ENCODE measurements at places on chromosomes 2 and 18.
A peak's percentile ranks its signal among the peaks of the same experiment; 100 is the strongest.

DNA sequence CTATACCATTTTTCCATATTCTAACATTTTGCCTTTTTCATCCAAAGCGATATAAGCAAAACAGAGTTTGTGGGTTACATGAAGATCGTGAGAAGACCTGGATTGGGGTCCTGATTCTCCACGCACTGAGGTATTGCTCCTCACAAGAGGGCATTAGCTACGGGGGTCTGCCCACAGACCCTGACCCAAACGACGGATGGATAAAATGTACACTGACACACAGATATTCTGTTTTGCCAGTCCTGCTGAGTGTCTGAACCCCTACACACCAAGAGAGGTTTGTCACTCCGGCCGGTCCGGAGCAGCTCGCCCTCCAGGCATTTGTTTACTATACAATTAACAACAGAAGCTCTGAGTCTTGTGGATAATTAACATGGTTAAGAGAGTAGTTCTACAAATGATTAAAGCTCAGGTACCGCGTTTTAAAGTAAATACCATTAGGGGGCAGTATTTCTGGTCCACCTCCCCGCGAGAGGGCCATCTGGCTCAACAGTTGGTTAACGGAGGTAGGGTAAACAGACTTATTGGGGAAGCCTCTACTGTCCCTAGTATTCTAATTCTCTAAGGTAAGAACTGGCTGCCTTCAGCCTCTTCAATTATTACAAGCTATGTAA is 28.4 kb downstream of the SCYGR8 start:
- DNase-seq, result no peak

DNA sequence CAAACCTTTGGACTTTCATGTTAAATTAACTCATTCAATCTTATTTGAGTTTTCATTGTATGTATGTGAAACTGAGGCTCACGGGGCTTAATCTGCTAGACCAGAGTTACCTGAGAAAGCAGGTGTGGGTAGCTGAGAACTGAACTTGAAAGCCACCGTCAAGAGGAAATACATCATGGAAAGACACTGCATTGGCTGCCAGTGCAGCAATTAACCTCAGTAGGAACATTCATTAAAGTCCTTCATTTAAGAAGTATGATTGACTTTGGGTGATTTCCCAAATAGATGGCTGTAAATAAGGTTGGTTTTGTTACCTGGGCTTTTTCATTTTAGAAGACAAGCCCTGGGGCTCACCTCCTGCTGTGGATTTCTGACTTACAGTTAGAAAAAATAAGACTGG is 36.5 kb upstream of the MGAT5 start:
- no peak for DNase-seq

DNA sequence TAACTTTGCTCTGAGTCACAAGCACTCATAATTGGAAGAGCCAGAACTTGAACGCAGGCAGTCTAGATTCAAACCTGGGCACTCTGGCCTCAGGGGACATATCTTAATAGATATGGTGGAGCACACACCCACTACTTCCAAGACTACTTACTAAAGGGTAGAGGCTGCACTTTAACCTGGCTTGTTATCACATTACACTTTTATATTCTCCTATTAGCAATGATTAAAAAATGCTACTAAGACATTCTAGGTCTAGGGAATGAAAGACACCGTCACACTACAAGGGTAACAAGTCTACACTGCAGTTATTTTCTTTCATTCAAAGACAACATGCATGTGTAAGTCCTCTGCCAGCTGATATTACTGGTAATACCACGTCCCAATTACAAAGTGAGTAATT is 258.8 kb downstream of the ZNF521 start:
- no peak for DNase-seq

DNA sequence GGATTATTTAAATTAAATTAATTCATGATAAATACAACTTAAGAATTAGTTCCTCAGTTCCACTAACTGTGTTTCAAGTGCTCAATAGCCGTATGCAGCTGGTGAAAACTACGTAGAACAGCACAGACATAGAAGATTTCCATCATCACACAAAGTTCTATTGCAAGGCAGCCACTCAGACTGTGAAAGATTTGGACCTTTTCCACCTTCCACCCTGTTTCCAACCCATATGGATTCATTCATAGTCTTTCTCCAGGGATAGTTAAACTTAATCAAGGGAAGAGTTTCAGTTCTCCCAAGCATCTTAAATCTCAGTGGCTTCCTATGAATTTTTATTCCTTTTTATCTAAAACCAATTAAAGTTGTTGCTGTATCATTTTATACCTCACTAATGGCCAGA is 2030.8 kb downstream of the SUCLG1 start:
- DNase-seq, result no peak

DNA sequence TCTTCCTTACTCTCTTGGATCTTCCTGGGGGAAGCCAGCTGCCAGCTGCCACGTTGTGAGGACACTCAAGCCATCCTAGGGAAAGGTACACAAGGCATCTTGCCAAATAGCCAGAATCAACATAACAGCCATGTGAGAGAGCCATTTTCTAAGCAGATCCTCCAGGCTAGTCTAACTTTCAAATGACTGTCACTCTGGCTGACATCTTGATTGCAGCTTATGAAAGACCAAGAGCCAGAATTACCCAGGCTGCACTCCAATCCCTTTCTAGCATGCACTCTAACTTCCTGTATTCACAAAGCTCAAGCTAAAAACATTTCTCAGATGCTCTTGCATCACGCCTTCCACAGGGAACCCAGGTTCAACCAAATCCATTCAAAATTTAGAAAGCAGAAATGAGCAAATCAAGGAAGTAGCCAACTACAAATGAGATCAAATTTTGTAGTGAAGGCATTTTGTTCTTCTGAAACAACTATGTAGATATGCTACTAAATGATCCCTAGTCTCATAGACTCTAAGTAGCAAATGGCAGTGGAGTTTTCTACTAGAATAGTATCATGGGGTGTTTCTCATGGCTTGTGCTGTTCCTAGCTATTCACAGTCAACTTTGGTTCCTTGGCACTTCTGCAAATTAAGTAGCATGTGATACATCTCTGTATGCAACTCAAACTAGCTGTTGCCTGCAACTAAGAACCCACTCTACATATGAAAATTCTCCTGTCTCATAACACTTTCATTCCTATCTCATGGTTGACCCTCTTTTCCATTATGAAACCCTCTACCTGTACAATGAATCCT is 281.9 kb downstream of the ZEB2 start:
- DNase-seq, result no peak

DNA sequence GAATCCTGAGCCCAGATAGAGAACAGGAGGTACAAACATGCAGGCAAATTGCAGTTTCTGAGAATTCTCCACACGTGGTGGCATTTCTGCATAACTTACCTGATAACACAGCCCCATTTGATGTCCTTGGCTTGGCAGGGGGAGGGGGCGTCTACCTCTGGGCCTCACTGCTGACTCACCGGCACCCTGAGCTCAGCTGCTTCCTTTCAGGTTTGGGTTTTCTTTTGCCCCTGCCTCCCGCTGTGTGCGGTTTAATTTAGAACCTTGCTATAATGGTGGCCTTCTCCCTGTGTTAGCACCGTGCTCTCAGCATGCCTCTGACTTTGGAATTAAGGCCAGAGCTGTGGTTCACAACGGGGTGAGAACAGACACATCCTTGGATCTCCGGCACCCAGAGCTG is 4.4 kb downstream of the CTIF start:
- no peak for DNase-seq

DNA sequence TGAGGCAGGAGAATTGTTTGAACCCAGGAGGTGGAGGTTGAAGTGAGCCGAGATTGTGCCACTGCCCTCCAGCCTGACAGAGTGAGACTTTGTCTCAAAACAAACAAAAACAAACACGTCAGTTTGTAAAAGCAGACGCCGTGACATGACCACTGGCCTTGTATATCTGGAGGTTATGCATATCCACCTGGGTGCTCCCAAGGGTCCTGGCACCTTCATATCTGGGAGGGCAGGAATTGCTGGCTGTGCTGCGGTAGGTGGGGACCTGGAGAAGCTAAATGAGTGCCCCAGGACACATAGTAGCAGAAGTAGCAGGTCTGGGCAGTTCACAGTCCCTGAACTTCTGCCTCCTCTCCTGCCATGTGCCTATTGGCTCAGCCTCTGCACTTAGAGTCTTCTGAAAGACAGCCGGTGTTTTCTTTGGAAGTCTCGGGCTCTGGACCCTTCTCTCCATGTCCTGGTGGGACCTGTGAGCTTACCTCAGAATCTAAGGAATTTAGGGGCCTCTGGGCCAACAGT is 30.9 kb upstream of the IL1R2 start:
- DNase-seq, result no peak

DNA sequence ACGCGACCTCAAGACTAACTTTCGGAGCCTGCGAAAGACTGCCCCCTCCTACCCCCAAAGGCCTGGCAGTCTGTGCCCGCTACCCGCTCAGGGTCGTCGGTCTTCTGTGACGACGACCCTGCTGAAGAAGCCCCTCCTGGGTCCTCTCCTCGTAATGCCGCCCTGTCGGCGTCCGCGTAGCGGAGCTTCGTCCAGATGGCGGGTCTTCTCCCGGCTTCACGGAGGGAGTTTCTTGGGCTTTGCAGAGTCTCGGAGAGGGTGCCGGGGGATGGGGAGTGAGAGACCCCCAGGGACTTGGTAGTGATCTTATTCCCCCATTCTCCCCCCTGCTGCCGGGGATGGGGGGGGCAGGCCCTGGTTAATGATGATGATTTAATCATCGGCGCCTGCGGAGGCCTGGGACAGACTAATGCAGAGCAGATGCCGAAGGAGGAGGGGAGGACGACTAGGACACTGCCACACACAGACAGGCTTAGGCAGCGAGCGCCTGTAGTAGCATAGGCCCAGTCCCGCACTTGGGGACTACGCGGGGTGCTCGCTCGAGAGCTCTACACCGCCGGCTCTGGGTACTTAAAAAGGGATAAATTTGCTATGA is 528 bp upstream of the PCGF1 start:
- peak; percentile 81 for DNase-seq

DNA sequence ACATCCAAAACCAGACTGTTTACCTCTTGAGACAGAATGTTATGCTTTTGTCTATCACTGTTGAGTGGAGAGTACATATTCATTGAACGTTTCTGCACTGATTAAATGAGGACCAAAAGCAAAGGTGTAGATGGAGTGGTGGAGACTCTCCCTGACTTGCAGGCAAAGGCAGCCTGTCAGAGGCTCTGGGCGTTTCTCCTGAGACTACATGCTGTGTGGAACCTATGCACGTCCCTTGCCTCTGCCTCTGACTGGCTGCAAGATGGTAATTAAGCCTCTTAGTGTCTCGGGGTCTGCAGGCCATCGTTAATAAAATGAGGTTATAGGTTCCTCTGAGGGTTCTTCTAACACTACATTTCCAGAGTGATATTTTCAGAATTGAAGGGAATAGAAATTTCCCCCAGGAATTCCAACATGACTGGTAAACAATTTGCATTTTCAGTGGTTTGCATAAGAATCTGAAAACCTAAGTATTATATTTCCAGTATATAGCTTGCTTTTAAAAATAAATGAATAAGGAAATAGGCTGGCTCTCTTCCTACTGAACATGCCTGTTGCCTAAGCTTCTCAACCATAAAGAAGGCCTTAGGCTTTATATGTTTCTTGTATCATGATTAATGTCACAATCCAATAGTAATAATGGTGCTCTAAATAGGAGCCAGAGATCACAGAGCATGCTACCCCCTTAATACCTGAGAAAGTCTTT is 107.4 kb downstream of the FTCDNL1 start:
- DNase-seq, result no peak

GRCh38 chr2:101230541-101231001 is 22.1 kb upstream of the CNOT11 start:
- DNase-seq, result peak; percentile 39

GRCh38 chr2:26314243-26314642 is 31.7 kb upstream of the SELENOI start:
- no peak for DNase-seq

DNA sequence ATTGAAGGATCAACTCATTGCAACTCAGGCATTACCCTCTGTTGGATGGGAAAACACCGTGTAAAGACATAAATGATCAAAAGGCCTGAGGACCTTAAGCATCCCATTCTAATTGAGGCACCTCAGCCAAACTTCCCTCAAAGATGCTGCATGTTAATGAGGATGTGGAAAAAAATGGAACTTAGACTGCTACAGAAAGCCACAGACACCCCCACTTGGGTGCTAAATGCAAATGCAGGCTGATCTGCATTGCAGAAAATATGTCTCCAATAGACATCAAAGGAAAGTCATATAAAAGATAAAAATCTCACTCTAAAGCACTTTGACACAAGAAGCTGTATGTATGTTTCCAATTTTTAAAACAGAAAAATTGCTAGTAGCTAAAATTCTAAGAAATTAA is 504.7 kb downstream of the KCNJ3 start:
- DNase-seq, result no peak

GRCh38 chr2:181468811-181469210 is 11.6 kb downstream of the ITGA4 start:
- DNase-seq, result no peak

DNA sequence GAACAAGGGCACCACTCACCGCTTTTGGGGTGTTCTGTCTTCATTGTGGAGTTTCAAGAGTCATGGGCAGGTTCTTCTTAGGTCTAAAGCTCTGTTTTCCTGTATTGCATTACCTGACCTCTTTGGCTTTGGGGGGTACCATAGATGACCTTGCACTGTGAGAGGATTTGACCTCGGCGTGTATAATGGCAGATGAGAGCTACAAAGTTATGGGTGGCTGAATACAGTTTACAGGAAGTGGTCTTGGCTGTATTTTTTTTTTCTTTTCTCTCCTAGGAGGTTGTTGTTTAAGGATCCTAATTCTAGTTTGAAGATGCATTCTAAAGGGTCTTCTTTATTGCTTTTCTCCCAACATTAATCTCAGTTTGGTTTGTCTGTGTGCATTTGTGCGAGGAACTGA is 11.5 kb downstream of the GAL3ST2 start:
- DNase-seq, result no peak

GRCh38 chr2:80053522-80054345 is 250.8 kb downstream of the LRRTM1 start:
- DNase-seq, result no peak

DNA sequence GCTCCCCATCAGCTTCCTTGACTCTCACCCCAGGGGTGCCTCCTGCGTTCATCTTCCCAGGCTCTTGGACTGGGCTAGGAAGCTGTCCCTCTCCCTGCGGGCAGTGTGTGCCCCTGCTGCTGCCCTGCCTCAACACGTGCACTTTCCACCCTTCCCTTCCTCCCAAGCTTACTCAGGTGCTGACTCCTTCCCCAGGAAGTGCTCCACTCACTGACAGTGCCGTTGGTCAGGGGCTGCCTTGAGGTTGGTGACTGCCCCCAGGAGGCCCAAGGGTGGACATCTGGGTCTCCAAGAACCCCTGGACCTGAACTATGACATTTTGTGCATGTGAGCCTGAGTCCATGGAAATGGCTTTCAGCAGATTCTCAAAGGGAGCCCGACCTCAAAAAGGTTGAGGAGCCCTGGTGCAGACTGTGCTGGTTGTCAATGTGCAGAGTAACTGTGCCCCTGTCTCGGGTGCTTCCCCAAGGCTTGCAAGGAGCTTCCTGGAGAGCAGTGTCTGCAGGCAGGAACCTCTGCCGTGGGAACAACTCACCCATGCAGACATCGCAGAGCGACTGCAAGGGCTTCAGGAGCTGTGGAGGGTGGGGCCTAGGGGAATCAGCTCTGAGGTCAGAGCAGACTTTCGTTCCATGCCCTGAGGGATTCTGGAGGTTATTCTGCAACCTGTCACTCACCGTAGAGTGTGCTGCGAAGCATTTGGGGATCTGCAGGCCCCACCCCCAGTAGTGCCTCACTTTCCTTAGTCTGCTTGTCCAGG is 116.5 kb upstream of the MCFD2 start:
- DNase-seq, result no peak
